ENCODE measurements at places on chromosomes 12 and 14. TPM values are rescaled to one million over a fixed set of nuclear protein-coding genes. Genes with fewer than 3 reads are reported as not detected.

- no peak for DNase-seq
These were observed 6.4 kb upstream of the ADSS1 start for GRCh38 chr14:104717646-104718045.

DNA sequence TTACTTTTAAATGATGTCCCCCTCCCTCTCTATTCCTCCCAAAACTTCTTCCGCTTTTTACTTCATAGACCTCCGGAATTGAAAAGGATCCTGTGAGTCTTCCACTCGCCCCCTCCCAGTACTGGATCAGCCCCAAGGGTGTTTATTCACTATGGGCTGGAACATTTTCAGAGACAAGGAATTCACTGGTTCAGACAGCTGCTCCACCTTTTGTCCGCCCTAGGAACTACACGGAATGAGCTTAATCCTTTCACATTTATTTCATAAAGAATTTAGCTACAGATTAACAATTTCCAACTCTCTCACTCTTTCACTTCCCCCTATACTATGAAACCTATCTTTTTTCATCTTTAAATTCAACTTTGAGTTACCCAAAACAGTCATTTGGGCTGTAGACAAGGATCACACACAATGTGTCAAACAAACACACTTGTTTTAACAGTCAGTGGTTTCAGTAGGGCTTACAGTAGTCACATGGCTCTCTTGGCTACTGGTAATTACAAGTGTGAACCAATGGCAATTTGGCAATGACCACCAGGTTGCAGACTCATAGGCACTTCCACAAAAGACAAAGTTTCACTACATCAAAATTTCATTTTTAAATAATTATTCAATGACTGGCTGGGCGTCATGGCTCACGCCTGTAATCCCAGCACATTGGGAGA lies 20.6 kb downstream of the CNIH1 start:
- DNase-seq, result no peak

DNA sequence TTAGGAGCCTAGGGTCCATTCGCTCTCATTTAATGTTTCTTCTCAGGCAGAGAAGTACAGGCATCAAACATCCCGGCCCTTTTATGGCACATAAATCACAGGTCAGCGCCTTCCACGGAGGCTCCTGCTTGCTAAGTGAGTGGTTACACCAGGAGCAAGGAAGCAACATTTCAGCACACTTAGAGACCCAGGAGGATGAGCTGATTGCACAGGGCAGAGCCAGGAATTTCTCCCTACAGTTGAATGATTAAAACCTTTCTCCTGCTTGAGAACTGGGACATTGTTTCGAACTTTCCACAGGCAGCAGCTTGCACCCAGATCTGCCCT lies 233.4 kb downstream of the SPTSSA start:
- no peak for DNase-seq

Gene TRIM9
- 0.29 TPM for total RNA-seq

DNA sequence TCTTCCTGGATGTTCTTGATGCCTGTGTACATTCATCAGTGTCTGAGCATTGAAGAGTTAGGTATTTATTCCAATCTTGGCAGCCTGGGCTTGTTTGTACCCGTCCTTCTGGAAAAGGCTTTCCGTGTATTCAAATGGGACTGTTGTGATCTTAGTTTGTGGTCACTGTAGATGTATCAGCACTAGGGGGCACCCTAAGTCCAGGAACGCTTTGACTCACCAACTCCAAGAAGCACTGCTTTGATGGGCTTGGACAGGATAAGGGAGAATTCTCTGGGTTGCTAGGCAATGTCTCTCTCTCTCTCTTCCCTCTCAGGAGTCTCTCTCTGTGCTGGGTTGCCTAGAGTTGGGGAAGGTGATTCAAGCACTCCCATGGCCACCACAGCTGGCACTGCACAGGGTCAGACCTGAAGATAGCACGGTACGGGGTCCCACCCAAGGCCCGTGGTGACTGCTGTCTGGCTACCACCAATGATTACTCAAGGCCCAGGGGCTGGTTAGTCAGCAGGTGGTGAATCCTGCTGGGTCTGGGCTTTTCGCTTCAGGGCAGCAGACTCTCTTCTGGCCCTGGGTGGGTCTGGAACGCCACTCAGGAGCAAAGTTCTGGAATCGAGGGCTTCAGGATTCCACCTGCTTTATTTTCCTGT lies 211.1 kb upstream of the RGS6 start:
- no peak for DNase-seq

Gene PGF
- total RNA-seq, result 5.9 TPM

DNA sequence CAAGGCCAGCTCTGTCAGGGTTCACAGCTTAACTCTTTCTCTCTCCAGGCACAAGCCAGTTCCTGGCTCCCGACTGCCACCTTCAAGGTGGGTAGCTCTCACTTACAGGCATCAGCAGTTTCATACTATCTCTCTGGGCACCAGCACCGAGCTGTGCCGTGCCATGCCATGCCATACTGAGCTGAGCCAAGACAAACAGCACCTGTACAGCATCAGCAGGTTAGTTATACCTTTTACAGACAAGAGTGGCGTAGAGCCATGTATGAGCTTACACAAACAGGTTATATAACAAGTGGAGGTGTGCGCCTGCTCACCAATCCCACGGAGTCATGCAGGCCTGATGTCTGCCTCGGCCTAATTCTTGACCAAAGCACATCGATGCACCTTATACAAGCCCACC lies 1098.7 kb downstream of the AACS start:
- DNase-seq, result no peak

DNA sequence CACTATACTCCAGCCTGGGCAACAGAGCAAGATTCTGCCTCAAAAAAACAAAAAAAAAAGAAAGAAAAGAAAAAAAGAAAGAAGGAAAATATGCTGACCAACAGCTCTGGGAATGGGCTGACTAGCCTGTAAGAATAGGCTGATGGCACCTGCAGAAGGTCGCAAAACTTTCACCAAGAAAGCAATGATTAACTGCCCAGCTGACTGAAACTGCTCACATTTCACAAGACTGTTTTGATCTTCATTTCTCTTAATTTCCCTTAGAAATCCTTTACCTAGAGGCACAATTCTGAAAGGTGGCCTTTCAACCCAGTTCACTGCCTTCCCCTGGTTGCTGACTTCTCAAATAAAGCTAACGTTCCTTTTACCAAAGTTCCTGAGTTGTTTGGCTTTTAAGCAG lies 12.4 kb downstream of the BEST3 start:
- no peak for DNase-seq

Gene GNB3
- total RNA-seq, result 2.9 TPM

GRCh38 chr12:49707812-49708147 lies 575 bp upstream of the FMNL3 start:
- DNase-seq, result no peak

DNA sequence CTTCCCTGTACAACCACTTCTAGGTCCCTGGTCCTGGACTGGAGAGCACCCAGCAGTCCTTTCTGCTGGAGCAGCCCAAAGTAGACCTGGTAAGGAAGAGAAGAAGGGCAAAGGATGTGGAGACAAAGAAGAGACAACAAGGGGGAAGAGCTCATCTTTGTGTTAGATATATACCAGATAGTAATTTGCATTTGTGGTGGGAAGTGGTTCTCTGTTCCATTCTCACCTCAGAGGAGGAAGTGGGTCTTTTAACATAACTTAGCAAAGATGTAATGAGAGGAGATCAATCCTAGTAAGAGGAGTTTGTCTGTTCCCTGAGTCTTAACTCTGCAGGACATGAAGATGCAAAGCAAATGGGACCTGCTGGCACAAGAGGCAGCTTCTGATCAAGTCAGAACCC lies 8.0 kb downstream of the CCDC198 start:
- DNase-seq, result no peak

- DNase-seq, result no peak
These were observed 129.4 kb downstream of the SMOC1 start for GRCh38 chr14:70008284-70009262.
